ENCODE measurements at places on chromosomes 2 and 18. TPM values are rescaled to one million over a fixed set of nuclear protein-coding genes. Genes with fewer than 3 reads are reported as not detected.

Gene C2orf66
- not detected for total RNA-seq

Gene TGFA
- total RNA-seq, result 3.6 TPM

Gene SGPP2
- 0.20 TPM for total RNA-seq

Gene IKZF2
- total RNA-seq, result 3.0 TPM

Gene ADCYAP1
- not detected for total RNA-seq

- DNase-seq, result no peak
- H3K36me3 ChIP-seq, result no peaks in the 10 kb centered on the region
- H3K27ac ChIP-seq, result no peak overlapping the region
- no peak overlapping the region for H3K4me3 ChIP-seq
- no peaks in the 10 kb centered on the region for H3K4me1 ChIP-seq
- no peaks in the 10 kb centered on the region for H3K27me3 ChIP-seq
These were observed 335.3 kb downstream of the TNS1 start for GRCh38 chr2:217667512-217667911.

- no peak for DNase-seq
- H3K4me1 ChIP-seq, result no peaks in the 10 kb centered on the region
These were observed 77.3 kb downstream of the LPIN2 start for GRCh38 chr18:2935438-2936192.

- H3K27ac ChIP-seq, result no peak overlapping the region
- DNase-seq, result no peak
- no peak overlapping the region for H3K4me3 ChIP-seq
- no peaks in the 10 kb centered on the region for H3K4me1 ChIP-seq
- H3K36me3 ChIP-seq, result peaks cover 19% of the 10 kb centered on the region
These were observed 63.4 kb upstream of the CYP20A1 start for GRCh38 chr2:203175371-203175770.

- no peak for DNase-seq
- no peak overlapping the region for H3K27ac ChIP-seq
- H3K27me3 ChIP-seq, result no peaks in the 10 kb centered on the region
- H3K4me3 ChIP-seq, result no peak overlapping the region
- H3K36me3 ChIP-seq, result no peaks in the 10 kb centered on the region
These were observed 47.5 kb downstream of the RAB31 start for GRCh38 chr18:9755615-9756014.

DNA sequence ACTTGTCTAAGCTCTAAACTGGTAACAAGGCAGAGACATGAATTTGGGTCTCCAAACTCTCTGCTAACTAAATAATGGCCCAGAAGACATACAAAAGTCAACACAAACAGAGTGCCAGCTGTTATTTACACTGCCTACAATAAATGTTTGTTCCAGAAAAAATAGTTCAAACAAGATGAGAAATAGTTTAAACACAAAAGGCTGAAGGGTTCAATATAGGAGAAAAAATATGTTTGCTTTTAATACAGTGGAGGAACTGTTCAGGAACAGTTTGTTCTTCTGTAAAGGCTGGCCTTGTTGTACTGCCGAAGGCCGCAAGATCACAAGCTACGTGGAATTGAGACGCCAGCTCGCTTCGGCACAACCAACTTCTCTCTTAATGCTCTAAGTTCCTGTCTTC, 74.6 kb downstream of the AFF3 start:
- no peaks in the 10 kb centered on the region for H3K27me3 ChIP-seq
- DNase-seq, result no peak
- no peak overlapping the region for H3K4me3 ChIP-seq
- H3K27ac ChIP-seq, result no peak overlapping the region

DNA sequence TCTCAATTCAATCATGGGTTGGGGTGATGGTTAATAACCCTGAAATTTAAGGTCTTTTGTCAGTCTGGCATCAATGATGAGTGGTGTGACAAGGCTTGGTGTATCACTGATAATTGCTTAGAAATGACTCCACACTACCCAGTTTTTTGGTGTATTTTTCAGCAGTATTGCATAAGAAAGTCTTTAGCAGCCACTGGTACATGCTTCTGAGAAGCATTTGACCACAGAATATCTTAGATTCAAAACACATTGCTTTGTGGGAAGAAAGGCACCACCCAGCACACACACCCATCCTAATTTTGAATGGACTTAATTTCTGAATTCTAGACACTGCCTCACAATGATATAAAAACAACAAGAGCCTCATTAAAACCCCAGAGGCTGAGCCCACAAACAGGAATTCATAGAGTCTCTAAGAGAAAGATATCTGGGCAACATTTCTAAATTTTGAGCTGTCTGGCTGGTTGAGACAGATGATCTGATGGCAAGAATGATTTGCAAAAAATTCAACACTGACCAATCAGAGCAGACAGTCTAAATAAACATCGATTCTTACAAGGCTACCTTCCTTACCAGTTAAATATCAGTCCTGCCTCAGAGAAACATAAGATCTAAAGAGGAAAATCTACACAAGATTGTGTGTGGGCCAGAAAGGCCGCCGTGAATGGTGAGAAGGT, 114.7 kb upstream of the CYP1B1 start:
- H3K36me3 ChIP-seq, result no peaks in the 10 kb centered on the region
- DNase-seq, result no peak
- no peak overlapping the region for H3K27ac ChIP-seq
- no peaks in the 10 kb centered on the region for H3K27me3 ChIP-seq
